ENCODE measurements at places on chromosomes 1 and 21. TPM values are rescaled to one million over a fixed set of nuclear protein-coding genes. Genes with fewer than 3 reads are reported as not detected.

The PADI6 gene
- total RNA-seq = not detected

The CRABP2 gene
- total RNA-seq = 2.5 TPM

The HEATR1 gene
- 57.1 TPM for total RNA-seq

The HAPLN2 gene
- 1.00 TPM for total RNA-seq

The EXOC8 gene
- 17.2 TPM for total RNA-seq

DNA sequence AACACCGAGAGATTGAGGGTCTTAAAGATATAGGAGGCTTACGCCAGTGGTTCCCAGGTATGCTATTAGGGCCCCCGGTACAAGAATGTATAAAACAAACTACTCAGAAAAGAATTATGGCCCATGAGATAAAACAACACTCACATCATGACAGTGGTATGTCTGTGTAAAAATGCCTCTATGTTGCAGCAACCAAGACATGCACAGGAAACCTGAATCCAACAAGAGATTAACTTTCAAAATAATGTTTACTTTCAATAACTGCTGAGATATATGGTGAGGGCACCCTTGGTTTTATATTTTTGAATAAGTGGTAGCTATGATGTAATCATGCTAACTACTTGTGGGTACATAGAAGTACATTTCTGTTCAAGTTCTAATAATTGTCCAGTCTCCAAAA, 74.9 kb downstream of the PUM1 start:
- no peaks in the 10 kb centered on the region for H3K27me3 ChIP-seq
- no peak overlapping the region for H3K4me3 ChIP-seq
- peak overlapping the region; percentile 90 for H3K27ac ChIP-seq
- peaks cover 43% of the 10 kb centered on the region for H3K36me3 ChIP-seq
- H3K4me1 ChIP-seq = peaks cover 54% of the 10 kb centered on the region

GRCh38 chr1:107263291-107263915, 122.6 kb downstream of the NTNG1 start:
- H3K27ac ChIP-seq = no peak overlapping the region
- no peaks in the 10 kb centered on the region for H3K27me3 ChIP-seq
- no peaks in the 10 kb centered on the region for H3K36me3 ChIP-seq
- no peak for DNase-seq
- H3K4me3 ChIP-seq = no peak overlapping the region

DNA sequence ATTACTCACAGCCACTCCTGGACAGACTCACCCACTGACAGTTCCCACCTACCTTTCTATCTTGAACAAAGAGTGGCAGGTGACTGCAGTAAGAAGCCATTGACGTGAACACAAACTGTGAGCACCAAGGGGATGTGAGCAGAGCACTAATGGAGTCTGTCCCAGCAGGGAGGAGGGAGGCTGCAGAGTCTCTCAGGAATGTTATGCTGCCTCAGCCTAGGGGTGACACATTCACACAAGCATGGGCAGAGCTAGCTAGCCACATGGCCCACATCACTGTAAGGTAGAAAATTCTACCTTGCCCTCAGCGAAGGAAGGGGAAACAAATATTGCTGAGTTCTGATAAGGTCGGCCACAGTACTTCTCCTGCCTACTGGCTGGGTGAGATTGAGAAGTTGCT, 56.8 kb upstream of the PTGFRN start:
- no peak for DNase-seq
- no peak overlapping the region for H3K27ac ChIP-seq
- no peaks in the 10 kb centered on the region for H3K36me3 ChIP-seq
- peaks cover 15% of the 10 kb centered on the region for H3K27me3 ChIP-seq
- H3K4me1 ChIP-seq = peaks cover 53% of the 10 kb centered on the region

GRCh38 chr1:34324879-34325440, 148.3 kb downstream of the C1orf94 start:
- H3K27me3 ChIP-seq = peaks cover 17% of the 10 kb centered on the region
- no peak overlapping the region for H3K27ac ChIP-seq
- no peak for DNase-seq
- H3K4me1 ChIP-seq = no peaks in the 10 kb centered on the region

DNA sequence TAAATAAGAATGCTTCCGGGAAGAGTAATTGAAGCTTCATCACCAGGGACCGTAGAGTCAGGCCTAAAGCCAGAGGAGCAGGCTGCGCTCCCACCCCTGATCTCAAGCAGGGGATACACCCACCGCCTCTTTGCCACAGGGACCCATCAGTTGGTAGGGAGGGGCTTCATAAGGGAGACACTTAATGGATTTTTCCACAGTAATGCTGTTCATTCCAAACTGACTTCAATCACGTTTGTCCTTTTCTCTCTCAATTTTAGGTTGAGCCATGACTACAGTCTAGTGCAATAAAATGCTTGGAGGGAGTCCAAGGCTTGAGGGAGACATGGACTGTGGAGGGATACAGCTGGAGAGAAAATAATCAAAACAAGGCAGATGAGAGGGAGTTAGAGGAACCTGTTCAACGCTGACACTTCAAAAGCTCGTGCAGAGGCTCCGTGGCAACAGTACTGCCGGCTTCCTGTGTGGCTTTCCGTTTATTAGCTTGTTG, 111.5 kb downstream of the SEC16B start:
- H3K27me3 ChIP-seq = no peaks in the 10 kb centered on the region
- no peaks in the 10 kb centered on the region for H3K36me3 ChIP-seq
- no peak for DNase-seq
- H3K4me1 ChIP-seq = peaks cover 6% of the 10 kb centered on the region
- H3K27ac ChIP-seq = no peak overlapping the region

DNA sequence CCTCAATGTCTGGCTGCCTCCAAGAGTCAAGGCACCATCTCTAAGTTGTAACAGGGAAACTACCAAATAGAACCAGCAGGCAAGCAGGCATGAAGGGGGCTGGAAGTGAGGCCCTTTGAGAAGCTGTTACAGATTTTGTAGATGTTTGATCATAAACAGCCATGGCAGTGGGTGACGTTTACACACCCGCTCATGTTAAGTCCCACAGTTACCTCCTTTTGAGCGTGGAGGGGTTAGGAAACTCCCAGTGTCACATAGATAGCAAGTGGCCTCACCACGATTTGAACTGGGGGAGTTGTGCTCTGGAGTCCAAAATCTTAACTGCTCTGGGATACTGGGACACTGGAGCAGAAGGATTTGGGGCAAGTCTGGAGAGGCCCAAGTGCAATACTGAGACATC, 192.4 kb downstream of the HIVEP3 start:
- H3K27ac ChIP-seq = peak overlapping the region; percentile 80
- H3K36me3 ChIP-seq = no peaks in the 10 kb centered on the region
- H3K27me3 ChIP-seq = no peaks in the 10 kb centered on the region
- peak overlapping the region; percentile 72 for H3K4me3 ChIP-seq
- no peak for DNase-seq

DNA sequence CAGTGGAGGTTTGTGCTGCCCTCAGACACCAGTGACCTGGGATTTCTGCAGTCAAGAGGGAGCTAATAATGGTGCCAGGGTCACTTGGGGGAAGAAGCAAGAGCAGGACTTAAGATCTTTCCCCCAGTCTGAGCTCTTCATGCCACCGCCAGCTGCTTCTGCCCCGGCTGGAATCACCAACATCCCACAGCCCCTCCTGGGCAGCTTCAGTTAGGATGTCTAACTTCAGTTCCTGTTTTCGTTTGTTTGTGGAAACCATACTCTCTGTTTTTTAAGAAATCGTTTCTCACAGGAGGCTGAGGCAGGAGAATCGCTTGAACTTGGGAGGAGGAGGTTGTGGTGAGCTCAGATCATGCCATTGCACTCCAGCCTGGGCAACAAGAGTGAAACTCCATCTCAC, 25.6 kb upstream of the PRDM2 start:
- H3K27ac ChIP-seq = no peak overlapping the region
- DNase-seq = no peak
- peaks cover 28% of the 10 kb centered on the region for H3K27me3 ChIP-seq
- H3K36me3 ChIP-seq = no peaks in the 10 kb centered on the region
- H3K4me3 ChIP-seq = no peak overlapping the region

GRCh38 chr1:62516600-62516999, 79.8 kb downstream of the USP1 start:
- no peak overlapping the region for H3K4me3 ChIP-seq
- peaks cover 4% of the 10 kb centered on the region for H3K36me3 ChIP-seq
- no peak overlapping the region for H3K27ac ChIP-seq
- H3K27me3 ChIP-seq = no peaks in the 10 kb centered on the region
- H3K4me1 ChIP-seq = no peaks in the 10 kb centered on the region
- DNase-seq = no peak

- H3K27me3 ChIP-seq = no peaks in the 10 kb centered on the region
- H3K27ac ChIP-seq = no peak overlapping the region
- no peak for DNase-seq
- no peaks in the 10 kb centered on the region for H3K36me3 ChIP-seq
- H3K4me3 ChIP-seq = no peak overlapping the region
- H3K4me1 ChIP-seq = no peaks in the 10 kb centered on the region
Observed at GRCh38 chr1:10456661-10457060, 6.8 kb downstream of the CORT start.

DNA sequence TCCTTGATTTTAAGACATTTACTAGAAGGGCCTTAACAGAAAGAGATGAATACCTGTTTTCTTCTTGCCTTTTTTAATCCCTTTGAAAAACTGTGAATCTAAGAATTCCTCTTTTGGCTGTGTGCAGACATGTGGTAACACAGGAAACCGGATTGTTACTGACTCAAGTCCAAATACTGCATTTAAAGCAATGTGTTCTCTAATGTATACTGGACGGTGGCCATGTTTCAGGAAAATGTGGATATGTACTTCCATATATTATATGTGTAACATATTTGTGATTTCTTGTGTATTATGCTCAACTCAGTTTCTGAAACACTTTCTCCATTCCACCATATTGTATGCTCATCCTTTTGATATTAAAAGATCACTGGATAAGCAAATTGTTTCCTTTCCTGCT, 185.1 kb downstream of the LRRC7 start:
- no peak overlapping the region for H3K27ac ChIP-seq
- peaks cover 3% of the 10 kb centered on the region for H3K36me3 ChIP-seq
- H3K4me3 ChIP-seq = no peak overlapping the region
- no peaks in the 10 kb centered on the region for H3K4me1 ChIP-seq
- no peak for DNase-seq

- H3K4me1 ChIP-seq = no peaks in the 10 kb centered on the region
- no peaks in the 10 kb centered on the region for H3K36me3 ChIP-seq
- H3K27me3 ChIP-seq = no peaks in the 10 kb centered on the region
Observed at GRCh38 chr1:47792779-47793178, 204.4 kb downstream of the TRABD2B start.

Measured in activated T-cell treated with anti-CD3 and anti-CD28 coated beads, Interleukin-2, amount 50 U/mL, for 72 hours (primary cell).